HCT116 (cell line): ENCODE measurements at places on chromosomes 7 and 10.

GRCh38 chr7:16348251-16348650, 73.1 kb downstream of the CRPPA start:
- no peak for DNase-seq

DNA sequence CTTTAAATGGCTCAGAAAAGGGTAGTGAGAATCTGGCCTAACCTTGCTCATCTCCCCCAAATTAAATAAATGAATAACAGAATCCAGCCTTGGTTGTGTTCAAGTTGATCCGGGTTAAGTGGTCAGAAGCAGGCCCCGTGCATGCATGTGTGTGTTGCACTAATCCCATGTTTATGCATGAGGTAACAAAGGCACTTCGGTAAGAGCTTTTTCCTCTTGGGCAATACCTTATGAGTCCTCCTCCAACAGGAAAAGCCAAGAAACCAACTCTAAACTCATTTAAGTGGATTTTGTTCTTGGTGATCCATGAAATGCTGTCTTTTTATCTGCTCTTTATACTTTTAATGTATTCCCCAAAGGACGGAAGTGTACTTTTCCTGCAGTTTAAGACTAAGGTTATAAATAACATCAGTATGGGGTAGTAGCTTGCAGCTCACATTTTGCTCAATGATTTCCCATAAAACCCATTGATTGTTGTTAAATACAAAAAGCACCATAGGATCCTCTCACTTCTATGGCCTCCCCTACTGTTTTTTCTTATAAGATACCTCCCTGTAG, 104.9 kb upstream of the YAE1 start:
- no peak for DNase-seq

GRCh38 chr10:61835946-61836887, 65.3 kb upstream of the ARID5B start:
- DNase-seq, result no peak

GRCh38 chr7:42700406-42701327, 211.2 kb downstream of the C7orf25 start:
- DNase-seq, result no peak

DNA sequence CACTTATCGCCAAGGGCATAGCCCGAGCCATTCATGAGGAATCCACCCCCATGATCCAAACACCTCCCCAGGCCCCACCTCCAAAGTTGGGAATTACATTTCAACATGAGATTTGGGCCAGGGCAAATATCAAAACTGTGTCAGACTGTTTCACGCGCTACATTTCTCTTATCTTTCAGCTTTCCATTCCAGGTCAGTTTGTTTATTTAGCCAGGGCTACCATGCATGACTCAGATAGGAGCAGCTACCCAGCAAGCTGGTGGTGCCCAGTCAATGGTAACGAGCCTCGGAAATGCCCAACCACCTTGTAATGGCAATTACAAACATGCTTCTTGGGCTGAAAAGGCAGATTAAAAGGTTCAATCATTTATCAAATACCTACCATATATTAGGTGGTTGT, 43.6 kb upstream of the BAMBI start:
- no peak for DNase-seq

DNA sequence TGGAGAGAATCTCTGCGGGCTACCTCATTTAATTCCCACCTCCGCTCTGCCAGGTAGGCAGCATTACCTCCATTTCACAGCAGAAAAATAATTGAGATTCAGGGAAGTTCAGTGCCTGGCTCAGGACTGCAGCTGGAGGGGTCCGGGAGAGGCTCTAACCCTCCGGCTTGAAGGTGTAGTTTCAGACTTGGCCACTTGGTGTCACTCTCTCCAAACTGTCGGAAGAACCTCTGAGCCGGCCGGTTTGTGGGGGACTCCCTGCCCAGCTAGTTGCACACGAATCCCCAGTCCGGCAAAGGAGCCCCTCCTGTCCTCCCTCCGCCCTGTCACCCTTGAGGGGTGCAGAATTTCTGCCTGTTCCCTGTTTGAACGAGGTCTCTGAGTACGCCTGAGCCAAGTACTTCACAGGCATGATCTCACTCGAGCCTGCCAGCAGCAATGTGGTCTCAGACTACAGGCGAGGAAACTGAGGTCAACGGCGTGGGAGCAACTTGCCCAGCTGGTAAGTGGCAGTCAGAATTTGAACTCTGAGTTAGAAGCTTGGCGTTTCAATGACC, 144.7 kb upstream of the ZNF716 start:
- no peak for DNase-seq

- no peak for DNase-seq
Observed at GRCh38 chr10:86779220-86780017, 23.0 kb downstream of the BMPR1A start.

GRCh38 chr7:132162556-132163144, 413.6 kb downstream of the PLXNA4 start:
- DNase-seq, result no peak

GRCh38 chr10:114044247-114045135, 825 bp downstream of the ADRB1 start:
- DNase-seq, result no peak

DNA sequence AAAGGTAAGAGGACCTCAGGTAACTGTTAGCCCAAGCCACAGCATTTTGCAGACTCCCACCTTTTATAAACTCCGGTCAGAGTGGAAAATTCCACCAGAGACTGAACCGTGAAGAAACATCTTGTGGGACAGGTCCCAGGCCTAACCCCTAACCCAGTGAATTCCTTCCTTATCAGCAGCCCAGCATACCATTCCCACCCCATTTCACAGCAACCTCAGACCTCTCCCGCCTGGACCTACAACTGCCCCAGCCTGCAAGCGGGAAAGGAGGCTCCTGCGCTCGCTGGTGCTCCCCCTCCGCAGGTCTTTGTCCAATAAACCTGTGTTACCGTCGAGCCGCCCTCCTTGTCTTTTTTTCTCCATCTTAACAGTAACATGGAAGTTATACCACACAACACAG, 736.6 kb downstream of the MAGI2 start:
- no peak for DNase-seq

DNA sequence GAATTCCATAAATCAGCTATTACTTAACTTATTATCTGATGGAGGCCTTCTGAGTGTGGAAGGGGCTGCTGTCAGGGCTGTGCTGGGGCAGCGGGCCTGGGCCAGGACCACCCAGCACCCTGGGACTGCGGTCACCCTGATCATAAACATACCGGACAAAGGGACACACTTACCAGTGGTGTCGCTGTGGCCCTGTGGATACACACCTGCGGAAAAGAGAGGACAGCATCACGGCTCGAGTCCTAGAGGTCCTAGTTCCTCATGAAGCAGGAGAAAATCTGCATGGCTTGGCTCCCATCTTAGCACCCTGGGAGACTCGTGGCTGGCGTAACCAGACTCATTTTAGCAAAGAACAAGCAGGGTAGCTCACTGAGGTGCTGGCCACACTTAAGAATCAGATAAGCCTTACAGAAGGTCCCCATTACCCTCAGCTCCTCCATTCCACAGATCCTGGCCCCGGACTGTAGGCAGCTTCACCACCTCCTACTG, 17.7 kb downstream of the IL15RA start:
- DNase-seq, result no peak

GRCh38 chr10:57333880-57334279, 933.8 kb downstream of the IPMK start:
- no peak for DNase-seq

GRCh38 chr10:59711871-59712494, 2.3 kb upstream of the SLC16A9 start:
- DNase-seq, result no peak

GRCh38 chr7:121032645-121033460, 44.3 kb downstream of the CPED1 start:
- DNase-seq, result no peak

- DNase-seq, result no peak
Observed at GRCh38 chr7:130912082-130912861, 178.3 kb upstream of the KLF14 start.
